ENCODE measurements at places on chromosomes 5 and 9. TPM values are rescaled to one million over a fixed set of nuclear protein-coding genes. Genes with fewer than 3 reads are reported as not detected.

DNA sequence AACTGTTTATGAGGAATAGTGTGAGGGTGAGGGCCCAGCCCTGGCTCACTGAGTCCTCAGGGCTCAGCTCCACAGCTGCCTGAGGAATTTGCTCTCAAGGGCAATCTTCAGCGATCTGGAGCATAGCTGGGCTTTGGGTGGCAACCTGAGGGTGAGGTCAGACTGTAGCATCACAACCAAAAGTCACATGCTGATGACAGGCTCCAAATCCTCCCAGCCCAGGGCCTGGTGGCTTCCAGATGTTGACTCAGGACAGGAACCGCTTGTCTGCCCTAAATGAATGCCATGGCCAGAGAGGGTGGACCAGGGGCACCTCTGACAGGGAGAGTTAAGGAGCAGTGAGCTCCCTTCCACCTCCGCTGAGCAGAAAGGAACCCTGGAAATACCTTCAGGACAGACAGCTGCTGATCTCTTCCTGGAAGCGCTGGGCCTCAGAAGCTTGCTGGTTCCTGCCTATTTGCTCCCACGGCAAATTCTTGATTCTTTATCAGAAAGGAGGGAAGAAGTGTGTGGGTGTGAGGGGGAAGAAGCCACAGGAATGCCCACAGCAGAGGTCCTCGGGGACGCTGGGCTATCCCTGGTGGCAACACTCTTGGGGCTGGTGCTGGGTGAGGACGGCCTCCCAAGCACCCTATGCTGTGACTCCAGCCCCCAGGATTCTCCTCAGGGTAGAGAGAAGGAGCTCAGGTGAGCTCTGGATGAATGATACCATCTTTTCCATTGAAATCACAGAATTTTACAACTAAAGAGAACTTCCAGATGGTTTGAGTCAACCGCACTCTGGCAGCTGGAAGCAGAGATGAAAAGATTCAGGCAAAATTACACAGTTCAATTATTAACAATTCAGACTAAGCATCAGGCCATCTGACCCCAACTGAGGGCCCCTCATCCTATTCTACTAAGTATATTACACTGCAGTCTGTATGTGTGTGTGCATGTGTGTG, 13.8 kb upstream of the CTSL start:
- DNase-seq = no peak

DNA sequence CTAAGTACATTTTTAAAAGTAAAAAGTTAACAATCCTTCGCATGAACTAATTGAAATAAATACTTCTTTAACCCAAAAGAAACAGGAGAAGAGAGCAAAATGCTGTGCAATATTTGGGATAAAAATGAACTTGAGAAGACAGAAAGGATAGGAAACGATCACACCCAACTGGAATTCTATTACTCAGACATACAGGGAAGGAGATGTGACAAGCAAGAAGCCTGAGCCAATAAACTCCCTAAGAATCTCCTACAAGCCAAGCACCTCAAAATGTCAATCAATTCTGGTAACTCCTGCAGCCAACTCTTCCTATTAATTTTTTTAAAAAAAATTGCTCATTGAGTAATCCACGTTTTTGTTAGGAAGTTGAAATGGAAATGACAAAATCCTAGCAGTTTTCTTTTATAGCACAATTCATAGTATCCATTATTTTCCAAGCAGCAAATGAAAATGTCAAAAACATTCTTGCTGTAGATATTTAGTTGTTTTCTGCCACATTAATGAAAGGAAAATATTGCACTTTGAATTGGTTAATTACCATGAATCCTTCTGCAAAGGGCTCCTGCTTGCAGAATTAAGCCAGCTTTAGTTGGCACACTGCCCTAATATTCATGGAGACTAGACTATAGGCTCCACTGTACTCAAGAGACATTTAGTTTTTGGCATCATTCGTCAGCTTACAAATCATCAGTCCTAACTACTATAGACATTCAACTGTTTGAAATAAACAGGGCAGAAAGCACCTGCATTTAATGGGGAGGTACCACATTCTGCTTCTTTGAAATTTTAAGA, 89.0 kb downstream of the RFX3 start:
- DNase-seq = no peak

- DNase-seq = no peak
Measured at GRCh38 chr5:68395926-68396511, 180.5 kb downstream of the PIK3R1 start.

DNA sequence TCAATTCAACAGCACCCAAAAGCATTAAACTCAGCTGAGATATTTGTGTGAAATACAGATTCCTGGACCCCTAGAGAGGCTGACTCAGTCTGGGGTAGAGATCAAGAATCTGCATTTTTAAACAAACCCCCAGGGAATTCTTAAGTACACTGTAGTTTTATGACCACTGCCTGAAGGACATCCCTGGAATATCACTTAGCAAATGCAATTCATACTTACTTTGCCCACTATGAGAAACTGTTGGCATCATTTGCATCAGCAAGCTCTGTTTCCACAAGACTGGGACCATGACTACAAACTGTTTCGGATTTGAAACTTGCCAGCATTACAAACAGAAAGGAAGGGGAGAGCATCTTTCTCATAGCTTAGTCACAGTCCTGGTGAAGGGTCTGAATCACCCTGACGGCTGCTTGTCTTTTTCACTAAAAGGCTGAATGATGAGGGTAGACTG, 63.7 kb downstream of the MLLT3 start:
- DNase-seq = no peak

PLAC8L1 gene
- 0.62 TPM for total RNA-seq
